ENCODE measurements at places on chromosomes 4 and X.

GRCh38 chr4:182778222-182778982 is 138.8 kb downstream of the DCTD start:
- DNase-seq: no peak

- DNase-seq: no peak
Observed at GRCh38 chrX:21155916-21156315, 218.3 kb upstream of the CNKSR2 start.

DNA sequence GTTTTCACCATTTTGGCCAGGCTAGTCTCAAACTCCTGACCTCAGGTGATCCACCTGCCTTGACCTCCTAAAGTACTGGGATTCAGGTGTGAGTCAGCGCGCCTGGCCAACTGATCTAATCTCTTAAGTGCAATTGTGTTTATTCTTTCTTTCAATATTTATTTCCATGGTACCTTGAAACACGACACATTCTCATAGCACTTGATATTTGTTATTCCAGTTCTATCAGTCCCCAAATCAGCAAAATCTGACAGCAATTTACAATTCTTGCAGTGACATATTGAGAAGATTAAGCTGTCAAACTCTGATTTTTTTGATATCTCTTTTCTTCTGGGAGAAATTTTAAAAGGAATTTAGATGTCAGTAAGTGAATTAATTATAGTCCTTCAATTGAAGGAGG is 218.1 kb upstream of the FAT4 start:
- no peak for DNase-seq

DNA sequence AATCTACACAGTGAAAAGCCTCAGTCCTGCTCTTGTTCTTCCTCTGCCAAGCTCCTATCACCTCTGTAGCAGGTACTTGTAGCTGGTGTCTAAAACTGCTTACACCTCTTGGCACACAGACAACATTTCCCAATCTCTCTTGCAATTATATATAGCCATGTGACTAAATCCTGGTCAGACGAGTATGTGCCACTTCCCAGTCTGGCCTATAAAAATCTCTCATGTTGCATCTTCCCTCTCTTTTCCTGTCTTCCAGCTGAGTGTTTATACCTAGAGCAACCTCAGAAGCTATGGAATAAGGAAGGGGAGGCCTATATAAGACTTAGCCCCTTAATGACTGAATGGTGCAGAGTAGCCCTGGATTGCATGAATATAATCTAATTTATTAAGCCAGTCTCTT is 105.8 kb downstream of the RNF150 start:
- no peak for DNase-seq

DNA sequence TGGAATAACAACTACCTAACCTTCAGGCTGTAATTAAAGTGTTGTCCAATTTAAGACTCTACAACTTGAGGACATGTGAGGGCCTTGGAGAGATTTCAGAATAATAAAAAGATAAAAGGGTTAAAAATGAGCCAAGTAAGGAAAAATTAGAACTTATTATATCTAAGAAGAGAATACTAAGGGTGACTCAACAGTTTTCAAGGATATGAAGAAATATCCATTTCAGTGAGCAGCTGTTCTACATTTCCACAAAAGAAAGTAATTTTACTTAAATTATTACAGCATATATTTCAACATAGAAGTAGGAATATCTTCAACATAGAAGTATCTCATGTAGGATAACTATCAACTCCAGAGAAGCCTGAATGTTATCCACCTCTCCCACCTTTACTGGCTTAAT is 11.3 kb downstream of the SNX12 start:
- DNase-seq: no peak

DNA sequence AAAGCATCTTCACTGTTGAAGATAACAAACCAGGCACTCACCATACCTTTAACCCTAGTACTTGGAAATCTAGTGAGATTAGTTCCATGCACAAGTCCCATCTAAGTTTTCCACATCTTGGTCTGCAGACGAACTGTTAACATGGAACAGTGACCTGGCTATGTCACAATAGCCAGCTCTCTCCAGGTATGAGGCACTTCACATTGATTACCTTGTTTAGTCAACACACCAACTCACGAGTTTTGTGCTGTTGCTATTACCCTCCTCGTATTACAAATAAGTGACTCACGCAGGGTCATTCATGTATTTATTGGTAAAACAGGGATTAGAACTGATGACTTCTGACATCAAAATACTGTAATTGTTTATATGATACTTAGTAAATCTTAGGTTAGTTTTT is 36.4 kb upstream of the FRAS1 start:
- DNase-seq: no peak

DNA sequence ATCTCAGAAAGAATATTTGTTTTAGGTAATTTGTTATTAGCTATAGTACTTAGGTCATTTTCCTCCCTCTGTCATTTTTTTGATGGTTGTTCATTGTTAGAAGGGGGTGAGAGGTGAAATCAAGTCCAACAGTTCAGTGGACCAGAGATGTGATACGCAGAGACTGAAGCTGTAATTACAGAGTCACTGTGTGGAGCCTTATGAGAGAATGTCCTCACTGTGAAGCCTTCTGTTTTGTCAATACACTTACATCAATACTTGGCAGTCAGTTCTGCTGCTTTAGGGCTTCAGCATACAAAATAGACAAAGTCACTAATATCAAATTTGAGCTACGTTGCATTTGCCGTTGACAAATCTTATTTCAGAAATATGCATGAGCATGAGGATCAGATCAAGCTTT is 692.5 kb downstream of the C4orf33 start:
- DNase-seq: no peak

- DNase-seq: no peak
Observed at GRCh38 chr4:36172656-36173055, 71.7 kb downstream of the ARAP2 start.

- no peak for DNase-seq
Observed at GRCh38 chr4:8133897-8134563, 24.6 kb downstream of the ABLIM2 start.

DNA sequence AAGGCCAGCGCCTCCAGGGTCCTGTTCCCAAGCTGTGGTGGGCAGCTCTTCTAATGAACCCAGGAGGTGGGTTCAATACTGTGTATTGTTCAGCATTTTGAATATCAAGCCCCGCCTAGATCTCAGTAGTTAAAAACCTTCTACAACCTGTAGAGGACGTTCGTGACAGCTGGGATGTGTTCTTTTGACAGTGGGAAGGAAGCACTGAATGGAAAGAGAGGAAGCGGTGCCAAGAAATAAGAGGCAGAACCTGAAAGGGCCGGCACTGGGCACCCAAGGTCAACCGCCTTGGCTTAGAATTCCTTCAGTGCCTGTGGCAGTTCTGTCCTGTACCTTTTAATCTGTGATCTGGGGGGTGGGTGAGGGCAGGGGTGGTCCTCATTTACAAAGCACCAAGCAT is 73.1 kb downstream of the CC2D2A start:
- no peak for DNase-seq

- no peak for DNase-seq
Observed at GRCh38 chr4:18980516-18981233, 959.1 kb upstream of the LCORL start.

DNA sequence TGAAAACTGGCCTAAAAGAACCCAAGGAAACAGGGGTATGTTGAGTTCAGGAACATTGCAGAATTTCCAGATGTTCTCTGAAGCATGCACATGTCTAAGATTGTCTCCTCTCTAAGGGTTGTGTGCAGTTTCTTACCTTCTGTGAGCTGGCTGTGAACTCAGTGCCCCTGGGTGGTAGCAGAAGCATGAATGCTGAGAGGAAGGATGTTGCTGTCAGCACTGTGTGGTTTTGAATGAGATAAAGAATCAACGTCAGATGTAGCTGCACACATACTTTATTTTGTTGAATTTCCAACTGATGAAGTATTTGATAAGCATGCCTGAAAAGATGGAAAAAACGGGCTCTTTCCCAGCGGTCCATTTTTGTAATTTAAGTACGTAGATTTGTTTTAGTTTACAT is 23.8 kb upstream of the CD38 start:
- peak; percentile 66 for DNase-seq

DNA sequence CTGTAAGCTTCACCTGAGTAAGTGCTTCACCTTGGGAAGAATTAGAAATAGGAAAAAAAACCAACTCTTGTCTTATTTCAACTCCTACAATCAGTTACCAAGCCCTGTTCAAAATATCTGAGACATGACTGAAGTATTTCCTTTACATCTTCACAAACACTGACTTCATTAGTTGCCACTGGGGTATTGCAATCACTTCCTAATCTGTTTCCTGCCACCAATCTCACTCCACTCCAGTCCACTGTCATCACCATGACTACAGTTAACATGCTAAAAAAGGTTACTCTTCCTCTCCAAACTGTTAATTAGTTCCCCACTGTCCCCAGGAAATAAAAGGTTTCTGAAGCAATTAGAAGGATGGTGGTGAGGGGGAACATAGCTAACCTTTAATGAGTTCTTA is 3.3 kb upstream of the SUPT20HL1 start:
- DNase-seq: no peak

DNA sequence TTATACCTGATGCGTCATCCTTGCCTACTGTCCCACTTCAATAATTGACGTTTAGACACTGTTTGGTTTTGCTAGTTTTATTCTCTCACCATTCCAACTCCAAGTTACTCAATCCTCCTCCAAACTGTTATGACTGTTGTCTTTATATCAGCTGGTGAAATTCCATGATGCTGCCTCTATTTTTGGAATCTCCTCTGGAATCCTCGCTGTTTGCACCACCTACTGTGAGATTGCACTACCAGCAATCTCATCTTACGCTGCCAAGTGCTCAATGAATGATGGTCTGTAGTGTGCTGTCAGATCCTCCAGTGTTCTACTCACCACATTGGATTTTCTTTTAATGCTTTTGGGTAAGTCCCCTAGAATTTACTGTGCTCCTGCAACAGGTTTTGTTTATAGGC is 13.2 kb upstream of the PCDH18 start:
- DNase-seq: no peak

DNA sequence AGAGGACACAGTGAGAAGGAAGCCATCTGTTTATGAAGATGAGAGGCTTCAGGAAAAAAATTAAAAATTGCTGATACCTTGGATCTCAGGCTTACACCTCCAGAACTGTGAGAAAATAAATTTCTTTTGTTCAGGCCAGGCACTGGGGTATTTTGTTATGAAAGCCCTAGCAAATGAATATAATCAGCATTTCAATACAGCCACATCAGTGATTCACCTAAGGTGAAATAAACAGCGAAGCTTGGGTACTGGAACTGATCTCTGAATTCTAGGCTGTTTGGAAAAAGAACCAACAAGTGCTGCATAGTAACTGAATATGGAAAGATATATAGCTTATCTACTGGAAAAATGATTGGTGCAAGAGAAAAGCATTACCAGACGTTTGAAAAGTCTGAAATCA is 88.5 kb downstream of the PDS5A start:
- DNase-seq: no peak

- DNase-seq: no peak
Observed at GRCh38 chr4:75909405-75909804, 7.2 kb upstream of the PPEF2 start.

DNA sequence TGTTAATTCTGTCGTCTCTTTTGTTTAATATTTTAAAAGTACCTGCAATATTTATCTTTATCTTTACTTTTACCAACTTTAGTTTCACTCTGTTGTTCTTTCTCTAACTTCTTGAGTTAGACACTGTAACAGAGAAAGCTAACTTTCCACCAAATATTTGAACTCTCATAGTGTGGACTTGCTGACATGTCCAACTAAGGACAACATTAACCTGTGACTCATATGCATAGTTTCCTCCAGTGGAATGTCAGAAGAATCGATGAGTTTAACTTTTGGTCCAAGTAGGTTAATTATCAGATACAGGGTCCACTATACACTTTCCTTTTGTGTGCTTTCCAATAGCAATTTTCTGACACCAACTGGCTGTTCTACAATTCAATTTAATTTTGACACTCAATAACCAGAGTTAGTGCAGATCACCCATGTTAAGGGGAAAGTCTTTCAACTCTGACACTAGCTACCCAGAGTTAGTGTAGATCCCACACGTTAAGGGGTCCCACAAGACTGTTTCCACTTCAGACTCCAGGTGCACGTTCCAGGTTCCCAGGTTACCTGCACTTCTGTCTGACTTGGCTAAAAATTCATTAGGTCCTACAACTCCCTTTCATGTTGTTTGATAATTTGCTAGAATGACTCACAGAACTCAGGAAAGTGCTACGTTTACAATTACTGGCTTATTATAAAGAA is 559.0 kb upstream of the AMOT start:
- no peak for DNase-seq

DNA sequence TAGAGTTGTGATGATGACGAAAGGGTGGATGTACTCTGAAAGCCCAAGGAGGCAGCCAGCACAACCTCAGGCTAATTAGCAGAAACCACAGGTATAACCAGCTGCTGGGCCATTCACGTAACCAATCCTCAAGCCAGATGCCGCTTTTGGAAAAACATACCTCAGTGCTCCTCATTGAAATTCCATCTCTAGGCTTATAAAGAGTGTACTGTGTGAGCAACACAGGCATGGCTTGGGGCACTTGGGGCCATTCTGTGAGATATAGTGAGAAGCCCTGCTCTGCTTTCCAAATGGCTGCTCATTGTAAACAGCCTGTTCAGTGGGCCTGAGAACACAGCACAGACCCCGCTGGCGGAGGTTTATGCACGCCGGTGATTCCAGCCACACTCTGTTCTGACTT is 182.1 kb upstream of the HHIP start:
- DNase-seq: no peak

DNA sequence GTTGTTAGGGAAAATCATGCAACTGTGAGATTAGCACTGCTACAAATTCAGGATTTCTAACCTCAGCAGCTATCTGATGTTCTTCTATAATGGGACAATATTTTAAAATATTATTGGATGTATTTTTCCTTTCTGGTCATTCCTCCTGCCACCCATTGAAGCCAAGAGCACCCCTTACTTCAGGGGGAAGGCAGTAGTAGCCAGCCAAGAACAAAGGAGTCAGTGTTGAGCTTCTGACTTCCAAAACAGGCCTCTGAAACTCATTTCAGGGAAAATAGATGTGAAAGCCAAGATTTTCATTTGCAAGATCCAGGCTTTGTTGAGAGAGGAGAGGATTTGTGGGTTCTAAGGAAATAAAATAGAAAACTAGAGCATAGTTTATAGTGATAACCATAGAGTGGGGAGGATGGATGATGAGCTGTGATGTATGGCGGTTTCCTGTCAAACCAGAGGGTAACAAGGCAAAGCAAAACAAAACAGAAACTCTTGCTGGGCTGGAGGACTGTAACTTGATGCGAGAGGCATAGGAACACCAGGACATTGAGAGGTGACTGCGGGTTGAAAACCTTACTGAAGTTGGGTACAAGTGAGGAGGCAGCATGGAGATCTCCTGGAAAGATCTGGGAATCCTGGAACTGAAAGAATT is 173.7 kb upstream of the LEF1 start:
- no peak for DNase-seq

- no peak for DNase-seq
Observed at GRCh38 chr4:99436462-99436861, 1.3 kb upstream of the ADH7 start.

DNA sequence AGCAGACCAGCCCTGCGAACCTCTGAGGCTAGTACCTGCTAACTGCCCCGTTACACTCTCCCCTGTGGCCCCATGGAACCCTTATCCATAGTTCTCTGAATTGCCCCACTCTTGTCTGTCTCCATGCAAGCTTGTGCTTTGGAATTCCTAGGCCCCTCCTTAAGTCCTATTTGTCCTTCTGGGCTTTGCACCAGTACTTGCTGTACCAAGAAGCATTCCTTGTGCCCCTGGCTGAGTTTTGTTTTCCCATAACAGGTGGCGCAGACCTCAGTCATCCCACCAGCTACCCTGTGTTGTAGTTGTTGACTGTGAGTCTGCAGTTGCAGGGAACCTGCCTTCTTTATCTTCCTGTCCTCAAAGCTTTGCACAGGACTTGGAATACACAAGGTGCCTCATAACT is 147.9 kb downstream of the AMMECR1 start:
- DNase-seq: no peak

All from thymus (tissue), 14 donors.